ENCODE measurements at places on chromosomes 13 and 19.
A peak's percentile ranks its signal among the peaks of the same experiment; 100 is the strongest.

DNA sequence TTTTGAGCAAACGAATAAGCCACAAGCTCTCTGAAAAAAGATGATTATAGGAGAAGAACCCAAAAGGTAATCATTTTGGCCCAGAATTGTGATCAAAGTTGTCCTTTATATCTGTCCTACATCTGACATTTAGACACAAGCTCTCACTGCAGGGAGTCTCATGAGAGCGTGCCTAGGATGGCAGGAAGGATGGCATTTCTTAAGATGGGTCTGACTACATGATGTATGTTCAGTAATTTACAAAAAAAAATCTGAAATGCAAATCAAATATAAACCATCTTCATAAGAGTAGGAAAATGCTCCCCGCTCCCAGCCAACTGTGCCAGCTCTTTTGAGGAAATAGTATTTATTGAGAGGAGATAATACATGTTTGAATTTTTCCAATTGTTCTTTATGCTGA lies 81.0 kb upstream of the MBNL2 start:
- no peak for DNase-seq

- DNase-seq = no peak
Observed at GRCh38 chr13:28410096-28410495, 84.8 kb downstream of the FLT1 start.

- DNase-seq = no peak
Observed at GRCh38 chr13:51746802-51747201, 57.2 kb downstream of the DHRS12 start.

- no peak for DNase-seq
Observed at GRCh38 chr19:16582486-16583261, 10.5 kb upstream of the SLC35E1 start.

DNA sequence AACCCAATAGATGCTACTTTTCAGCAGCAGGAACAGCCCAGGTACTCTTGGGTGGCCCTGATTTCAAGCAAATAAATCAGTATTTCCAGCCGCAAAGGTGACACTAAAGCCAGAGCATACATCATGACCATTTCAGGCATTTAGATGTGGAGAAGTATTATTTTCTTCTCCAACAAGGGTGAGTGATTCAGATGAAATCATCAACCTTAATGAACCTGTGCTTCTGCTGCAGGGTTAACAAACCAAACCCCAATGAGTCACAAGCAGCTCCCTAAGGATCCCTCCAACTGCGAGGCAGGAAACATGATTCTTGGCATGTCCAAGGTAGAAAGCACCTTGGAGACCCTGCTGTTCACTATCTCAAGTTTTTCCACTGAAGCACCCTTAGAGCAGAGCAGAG lies 32.7 kb downstream of the MBNL2 start:
- no peak for DNase-seq

- peak; percentile 89 for DNase-seq
Observed at GRCh38 chr19:3986260-3987041, 1.2 kb upstream of the EEF2 start.

DNA sequence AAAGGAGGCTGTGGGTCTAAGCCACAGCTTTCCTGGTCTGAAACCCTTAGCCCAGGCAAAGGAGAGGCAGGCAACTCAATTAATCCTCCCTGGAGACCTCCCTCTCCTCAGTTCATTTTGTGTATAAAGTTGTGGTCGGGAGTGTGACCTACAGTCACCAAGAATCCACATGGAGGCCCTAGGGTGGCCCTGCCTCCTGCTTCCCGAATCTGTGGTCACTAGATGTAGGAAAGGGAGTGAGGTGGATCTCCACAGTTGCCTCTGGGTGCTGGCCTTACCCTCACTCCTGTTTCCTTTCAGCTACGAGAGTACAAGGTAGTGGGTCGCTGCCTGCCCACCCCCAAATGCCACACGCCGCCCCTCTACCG lies 1.3 kb downstream of the RPL18A start:
- DNase-seq = no peak

DNA sequence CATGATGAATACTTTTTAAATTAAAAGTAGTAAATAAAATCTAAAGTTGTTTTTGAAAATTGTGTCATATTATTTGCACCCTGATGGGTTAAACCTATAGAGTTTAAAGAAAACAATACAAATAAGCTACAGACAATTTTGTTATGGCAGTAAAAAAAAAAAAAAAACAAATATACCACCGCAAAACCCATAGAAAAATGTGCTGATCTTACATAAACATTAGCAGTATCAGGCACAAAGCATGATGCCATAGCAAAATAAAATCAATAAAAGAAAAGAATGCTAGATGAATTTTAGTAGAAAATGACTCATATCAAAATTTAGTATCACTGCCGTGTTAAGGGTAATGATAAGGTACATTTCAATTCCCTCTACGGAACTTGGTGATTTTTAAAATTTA lies 826.0 kb downstream of the SLITRK1 start:
- DNase-seq = no peak

GRCh38 chr13:85812282-85812681 lies 13.1 kb upstream of the SLITRK6 start:
- no peak for DNase-seq

DNA sequence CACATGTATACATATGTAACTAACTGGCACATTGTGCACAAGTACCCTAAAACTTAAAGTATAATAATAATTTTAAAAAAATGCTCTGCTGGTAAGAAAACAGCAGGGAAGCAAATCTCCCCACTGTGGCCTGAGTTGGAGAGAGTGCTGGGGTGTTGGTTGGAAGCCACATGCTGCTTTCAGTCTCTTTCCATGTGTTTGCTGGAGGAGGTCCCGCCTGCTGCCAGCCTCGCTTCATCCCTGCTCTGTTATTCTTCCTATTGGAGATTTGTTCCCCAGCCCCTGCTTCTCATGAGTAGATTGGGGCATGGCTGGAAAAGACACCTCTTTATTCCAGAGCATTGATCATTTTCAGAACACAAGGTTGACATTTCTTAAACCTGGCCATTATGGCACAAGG lies 230.5 kb downstream of the FGF9 start:
- DNase-seq = no peak
